ENCODE measurements at places on chromosomes 3 and 15. TPM values are rescaled to one million over a fixed set of nuclear protein-coding genes. Genes with fewer than 3 reads are reported as not detected.

The ARPC4 gene
- total RNA-seq, result 40.6 TPM

The MYL3 gene
- total RNA-seq, result 8,791 TPM

The WDR72 gene
- not detected for total RNA-seq

The ITPKA gene
- total RNA-seq, result 0.71 TPM

The MINDY2 gene
- 37.0 TPM for total RNA-seq

The CCR1 gene
- total RNA-seq, result 1.2 TPM

The ACOX2 gene
- 31.6 TPM for total RNA-seq

The B3GNT5 gene
- total RNA-seq, result 2.5 TPM

The NMNAT3 gene
- 14.3 TPM for total RNA-seq

The DPPA2 gene
- not detected for total RNA-seq

The RYK gene
- 36.2 TPM for total RNA-seq

The DENND4A gene
- total RNA-seq, result 13.9 TPM

The SOX14 gene
- total RNA-seq, result not detected

The TGM4 gene
- total RNA-seq, result not detected

The IL5RA gene
- not detected for total RNA-seq

The MAP2K5 gene
- 21.2 TPM for total RNA-seq

The CCR9 gene
- not detected for total RNA-seq

The TM2D3 gene
- 38.2 TPM for total RNA-seq

- DNase-seq, result no peak
Measured at GRCh38 chr3:174340624-174341587, 518.2 kb upstream of the NAALADL2 start.

- no peak for DNase-seq
Measured at GRCh38 chr3:183381179-183381578, 47.2 kb downstream of the MCF2L2 start.

GRCh38 chr3:28859897-28860296 lies 421.0 kb upstream of the RBMS3 start:
- DNase-seq, result no peak

- no peak for DNase-seq
Measured at GRCh38 chr3:126552688-126553283, 5.9 kb downstream of the C3orf22 start.

- no peak for DNase-seq
Measured at GRCh38 chr15:76953913-76954312, 22.4 kb downstream of the RCN2 start.

- no peak for DNase-seq
Measured at GRCh38 chr3:102233881-102234280, 200.9 kb upstream of the ZPLD1 start.

- DNase-seq, result no peak
Measured at GRCh38 chr3:192249516-192249915, 477.8 kb downstream of the FGF12 start.

DNA sequence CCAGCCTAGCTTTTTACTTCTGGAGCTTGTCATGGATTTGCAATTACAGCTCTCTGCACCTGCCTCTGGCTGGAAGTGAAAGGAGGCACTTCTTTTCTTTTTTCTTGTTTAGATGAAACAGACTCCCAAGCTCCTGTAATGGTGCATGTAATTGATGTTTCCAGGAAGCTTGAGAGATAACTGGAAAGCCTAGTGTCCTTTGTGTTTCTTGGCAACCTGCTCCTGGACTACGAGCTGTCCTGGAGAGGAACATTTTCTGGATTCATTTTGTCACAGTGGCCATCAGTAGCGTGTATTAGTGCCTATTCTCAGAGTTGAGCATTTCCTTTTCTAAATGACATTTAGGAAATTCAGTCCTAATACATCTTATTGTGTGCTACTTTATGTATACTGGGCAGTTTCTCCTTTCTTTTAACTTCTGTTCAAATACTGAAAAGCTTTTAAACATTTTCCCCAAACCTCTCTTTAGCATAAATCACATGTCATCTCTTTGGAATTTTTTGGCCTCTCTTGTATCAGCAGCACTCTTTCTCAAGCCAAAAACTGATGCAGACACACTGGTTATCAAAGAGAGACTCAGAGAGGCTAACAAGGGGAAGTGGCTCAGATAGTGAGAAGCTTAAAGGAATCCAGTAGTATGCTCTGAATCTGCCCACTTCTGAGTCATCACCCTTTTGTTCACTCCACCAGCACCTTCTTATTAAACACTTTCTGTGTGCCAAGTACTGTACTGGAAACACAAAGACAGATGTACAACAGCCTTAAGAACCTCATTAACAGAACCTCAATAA lies 62.6 kb upstream of the SLC2A2 start:
- no peak for DNase-seq

GRCh38 chr15:28154283-28154682 lies 55.2 kb upstream of the OCA2 start:
- no peak for DNase-seq

GRCh38 chr15:74789171-74789631 lies 7.3 kb downstream of the CSK start:
- DNase-seq, result no peak

GRCh38 chr3:15315003-15315402 lies 17.4 kb downstream of the SH3BP5 start:
- DNase-seq, result no peak

GRCh38 chr15:80159811-80160569 lies 7.2 kb downstream of the FAH start:
- no peak for DNase-seq

DNA sequence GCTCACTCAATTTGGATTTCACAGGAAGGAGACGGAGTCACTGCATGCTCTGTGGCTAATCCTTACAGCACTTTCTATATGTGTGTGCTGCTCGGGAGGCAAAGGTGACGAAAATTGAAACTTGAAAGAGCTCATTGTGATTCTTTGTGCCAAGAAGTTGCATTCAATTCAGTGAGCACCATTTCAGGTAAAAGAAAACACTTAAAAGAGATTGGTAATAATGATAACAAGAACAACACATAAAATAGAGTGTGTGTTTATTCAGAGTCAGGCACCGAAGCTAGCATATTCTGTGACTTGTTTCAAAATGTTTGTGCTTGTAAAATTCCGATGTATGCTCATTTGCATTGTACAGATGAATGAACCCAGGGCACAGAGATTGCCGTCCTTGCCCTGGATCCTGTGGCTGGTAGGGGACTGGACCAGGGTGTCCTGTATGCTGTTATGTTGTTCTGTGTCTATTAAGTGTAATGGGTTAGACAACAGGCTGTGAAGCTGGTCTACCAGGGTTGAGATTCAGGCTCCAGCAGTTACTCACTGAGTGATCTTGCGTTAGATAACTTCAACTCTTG lies 193.3 kb upstream of the PROK2 start:
- no peak for DNase-seq

DNA sequence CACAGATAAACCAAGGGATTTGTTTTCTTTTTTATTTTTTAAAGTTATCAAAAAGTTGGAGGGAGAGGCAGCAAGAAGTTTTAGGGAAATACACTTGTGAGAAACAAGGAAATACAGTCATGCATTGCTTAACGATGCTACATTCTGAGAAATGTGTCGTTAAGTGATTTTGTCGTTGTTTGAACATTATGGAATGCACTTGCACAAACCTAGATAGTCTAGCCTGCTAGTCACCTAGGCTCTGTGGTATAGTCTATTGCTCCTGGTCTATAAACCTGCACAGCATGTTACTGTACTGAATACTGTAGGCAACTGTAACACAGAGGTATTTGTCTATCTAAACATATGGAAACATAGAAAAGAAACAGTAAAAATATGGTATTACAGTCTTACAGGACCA lies 2.0 kb upstream of the NFKBIZ start:
- no peak for DNase-seq

DNA sequence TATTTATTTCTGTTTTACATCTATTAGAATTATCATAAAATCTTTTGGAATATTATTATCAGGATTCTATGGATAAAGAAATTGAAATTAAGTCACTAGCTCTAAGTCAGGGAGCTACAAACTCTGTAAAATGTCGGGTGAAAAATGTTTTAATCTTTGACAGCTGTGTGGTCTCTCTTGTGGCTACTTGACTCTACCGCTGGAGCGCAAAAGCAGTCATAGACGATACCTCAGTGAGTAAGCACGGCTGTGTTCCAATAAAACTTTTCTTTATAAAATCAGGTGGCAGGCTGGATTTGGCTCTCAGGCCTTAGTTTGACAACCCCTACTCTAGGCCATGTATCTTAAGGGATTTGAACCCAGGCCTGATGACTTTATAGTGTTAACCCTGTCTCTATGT lies 88.5 kb upstream of the PFN2 start:
- DNase-seq, result no peak

- no peak for DNase-seq
Measured at GRCh38 chr15:77737238-77738037, 104.7 kb upstream of the LINGO1 start.

GRCh38 chr3:67361323-67361722 lies 293.1 kb downstream of the SUCLG2 start:
- DNase-seq, result no peak

DNA sequence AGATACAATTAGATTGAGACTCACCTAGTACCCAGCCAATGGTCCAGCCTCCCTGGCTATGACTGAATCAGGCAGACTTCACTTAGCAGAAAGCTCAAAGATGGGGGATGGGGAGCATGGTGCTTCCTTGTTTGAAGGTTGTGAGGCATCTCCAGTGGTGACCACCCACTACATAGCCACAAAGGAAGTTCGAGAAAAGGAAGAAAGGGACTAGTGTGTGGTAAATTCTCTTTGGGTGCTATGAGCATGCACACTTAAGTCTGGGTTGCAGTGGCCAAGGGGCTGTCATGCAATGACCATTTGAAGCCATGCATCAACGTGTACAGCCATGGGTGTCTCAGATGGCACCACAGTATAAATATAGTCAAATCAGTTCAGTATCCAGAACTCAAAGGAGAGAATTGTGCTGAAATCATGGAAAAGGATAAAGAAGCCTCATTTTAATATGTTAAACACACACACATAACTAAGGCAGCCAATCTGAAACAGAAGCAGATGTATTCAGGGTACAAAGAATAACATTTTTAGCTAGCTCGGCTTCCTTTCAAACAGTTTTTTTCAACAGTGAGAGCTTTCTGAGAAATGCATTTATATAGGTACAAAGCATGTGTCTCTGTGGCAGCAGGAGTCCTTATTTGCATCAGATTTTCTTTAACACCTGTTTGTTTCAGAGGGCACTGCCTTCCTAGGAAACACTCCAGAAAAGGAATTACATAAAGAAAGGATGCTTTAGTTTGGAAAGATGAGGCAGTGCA lies 275.5 kb downstream of the GAP43 start:
- DNase-seq, result no peak

- DNase-seq, result no peak
Measured at GRCh38 chr3:119630128-119630879, 30.1 kb downstream of the POPDC2 start.

DNA sequence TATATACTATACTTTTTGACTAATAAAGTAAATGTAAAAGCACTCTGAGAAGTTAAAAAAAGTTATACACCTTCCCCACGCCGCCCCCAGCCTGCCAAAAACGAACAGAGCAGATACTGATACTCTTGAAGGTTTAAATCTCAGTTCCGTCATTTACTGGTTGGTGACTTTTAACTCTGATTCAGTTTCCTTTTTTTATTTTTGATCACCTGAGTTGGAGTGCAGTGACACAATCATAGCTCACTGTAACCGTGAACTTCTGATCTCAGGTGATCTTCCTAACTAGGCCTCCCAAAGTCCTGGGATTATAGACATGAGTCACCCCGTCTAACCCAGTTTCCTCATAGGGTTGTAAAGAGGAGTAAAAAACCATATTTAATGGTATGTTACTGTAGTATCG lies 3.3 kb upstream of the TIPIN start:
- DNase-seq, result no peak

- DNase-seq, result no peak
Measured at GRCh38 chr15:95368191-95368590, 962.3 kb upstream of the NR2F2 start.

GRCh38 chr3:49019941-49020329 lies 1.6 kb upstream of the DALRD3 start:
- no peak for DNase-seq

GRCh38 chr3:59879031-59879581 lies 829.3 kb upstream of the CFAP20DC start:
- no peak for DNase-seq

DNA sequence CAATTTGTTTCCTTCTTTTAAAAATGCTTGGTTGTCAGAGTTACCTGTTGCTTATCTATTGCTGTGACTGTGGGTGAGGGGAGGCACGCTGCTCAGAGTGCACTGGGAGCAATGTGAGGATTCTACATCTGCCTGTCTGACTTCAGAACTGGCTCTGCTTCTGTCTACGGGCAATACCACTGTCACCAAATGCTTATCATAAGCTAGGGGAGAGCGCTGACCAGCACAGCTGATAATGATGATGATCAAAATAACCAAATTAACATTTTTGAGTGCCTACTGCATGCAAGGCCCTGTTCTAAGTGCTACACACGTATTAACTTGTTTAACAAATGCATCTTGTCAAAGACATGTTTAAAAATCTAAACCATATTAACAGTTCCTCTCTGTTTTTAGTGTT lies 79.2 kb upstream of the TPRG1 start:
- no peak for DNase-seq

DNA sequence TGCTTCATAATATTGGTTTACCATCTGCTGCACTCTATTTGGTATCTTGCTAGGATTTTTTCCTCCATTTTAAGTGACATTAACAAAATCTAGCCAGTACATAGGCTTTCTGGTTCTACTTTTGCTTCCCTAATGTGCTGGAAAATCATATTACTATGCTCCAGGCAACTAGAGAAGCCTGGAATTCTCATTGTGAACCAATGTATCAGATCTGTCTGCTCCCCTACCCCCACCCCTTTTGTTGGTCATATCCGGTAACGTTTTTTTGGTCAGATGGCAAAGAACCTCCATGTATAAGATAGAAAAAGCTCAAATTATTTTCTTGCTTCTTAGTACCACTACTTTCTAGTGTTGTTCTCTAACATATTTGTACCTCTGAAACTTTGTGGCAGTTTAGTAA lies 17.1 kb downstream of the MAP2K5 start:
- DNase-seq, result no peak

- no peak for DNase-seq
Measured at GRCh38 chr3:169457807-169458697, 205.5 kb downstream of the MECOM start.

All from heart right ventricle (tissue), 16 donors.